ENCODE measurements at places on chromosomes 3 and 15.

DNA sequence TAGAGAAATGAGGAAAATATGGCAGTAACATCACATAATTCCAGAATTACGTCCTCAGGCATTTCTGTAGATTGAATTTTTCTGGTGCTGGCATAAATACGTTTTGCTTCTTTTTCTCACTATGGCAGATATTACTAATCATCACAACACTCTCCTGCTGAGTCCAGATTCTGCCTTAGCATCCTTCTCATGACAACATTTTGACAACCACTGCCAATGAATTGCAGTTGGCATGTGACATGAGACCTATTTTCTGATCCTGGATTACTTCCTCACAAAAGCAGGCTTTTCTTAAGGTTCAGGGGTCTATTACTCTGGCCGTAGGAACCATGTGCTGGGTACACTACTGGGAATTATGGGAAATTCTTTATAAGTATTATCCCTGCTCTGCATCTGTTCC, 22.5 kb upstream of the ARL6 start:
- DNase-seq, result no peak

DNA sequence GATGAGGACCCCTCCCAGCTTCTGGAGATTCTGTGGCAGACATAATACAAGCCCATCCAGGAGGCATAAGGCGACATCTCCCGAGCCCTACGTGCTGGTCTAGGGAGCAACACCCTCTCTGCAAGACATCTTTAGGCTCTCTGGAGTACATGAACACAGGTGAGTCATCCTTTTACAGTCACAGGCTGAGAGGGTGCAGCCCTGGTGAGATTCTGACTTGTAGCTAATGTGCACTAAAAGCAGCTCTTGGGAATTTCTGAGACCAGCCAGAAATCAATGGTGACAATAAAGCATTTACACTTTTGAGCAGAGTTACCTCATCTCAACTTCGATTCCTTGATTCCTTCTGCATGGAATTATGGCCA, 131.1 kb downstream of the XXYLT1 start:
- no peak for DNase-seq

DNA sequence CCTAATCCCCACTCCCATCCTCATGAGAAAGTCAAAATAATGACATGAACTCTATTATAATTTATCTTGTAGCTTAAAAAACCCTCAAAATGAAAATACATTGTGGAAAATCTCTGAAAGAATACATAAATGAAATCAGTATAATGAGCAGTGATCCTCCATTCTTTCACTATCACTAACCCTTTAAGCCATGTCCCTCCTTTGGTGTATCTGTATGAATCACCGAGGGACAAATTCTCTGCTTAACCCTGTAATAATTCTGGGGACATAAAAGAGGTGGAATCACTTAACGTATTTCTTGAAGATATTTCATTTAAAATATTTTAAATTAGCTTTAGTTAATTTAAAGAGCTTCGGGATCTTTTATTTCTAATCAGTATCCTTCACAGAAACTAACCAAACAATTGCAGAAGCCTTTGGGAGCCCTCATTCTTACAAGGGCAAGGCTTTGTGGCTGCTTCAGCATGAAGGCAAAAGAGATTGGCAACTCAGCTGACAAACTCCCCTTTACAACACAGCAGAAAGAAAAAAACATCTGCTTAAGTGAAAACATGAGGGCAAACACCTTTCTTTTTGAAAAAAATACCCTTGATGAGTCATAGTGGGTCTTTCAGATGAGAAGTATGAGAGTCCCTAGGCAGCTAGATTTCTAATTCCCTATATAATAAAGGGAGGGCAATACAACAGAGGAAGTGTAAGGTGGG, 44.0 kb upstream of the ALCAM start:
- no peak for DNase-seq

DNA sequence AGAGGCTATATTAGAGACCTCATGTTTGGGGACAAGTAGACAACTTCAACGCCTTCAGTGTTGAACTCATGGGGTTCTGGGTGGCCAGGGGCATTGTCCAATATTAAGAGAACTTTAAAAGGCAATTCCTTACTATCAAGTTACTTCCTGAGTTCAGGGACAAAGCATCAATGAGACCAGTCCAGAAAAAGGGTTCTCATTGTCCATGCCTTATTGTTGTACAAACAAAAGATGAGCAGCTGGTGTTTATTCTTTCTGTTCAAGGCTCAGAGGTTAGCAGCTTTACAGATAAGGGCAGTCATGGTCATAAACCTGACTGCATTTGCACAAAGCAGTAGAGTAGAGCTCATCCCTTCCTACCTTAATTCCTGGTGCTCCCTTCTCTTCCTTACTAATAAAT, 18.5 kb upstream of the PDHB start:
- no peak for DNase-seq

- no peak for DNase-seq
Observed at GRCh38 chr3:5023777-5024346, 44.6 kb downstream of the BHLHE40 start.

DNA sequence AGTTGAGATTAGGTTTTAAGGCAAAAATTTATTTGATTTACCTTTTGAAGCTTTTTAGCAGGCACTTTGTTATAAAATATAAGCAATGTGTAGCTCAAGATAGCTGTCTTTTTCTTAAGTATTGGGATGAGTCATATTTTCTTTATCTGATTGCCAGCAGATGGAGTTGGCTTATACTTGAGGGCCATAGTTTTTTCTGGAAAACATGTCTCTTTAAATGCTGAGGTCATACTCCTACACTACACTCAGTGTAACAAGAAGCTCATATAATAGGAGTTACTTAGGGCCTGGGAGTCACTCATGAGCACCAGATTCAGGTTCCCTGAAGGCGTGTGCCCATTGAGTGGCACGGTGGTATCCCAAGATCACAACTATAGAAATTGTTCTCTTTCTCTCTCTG, 579.8 kb downstream of the EDEM1 start:
- no peak for DNase-seq

- no peak for DNase-seq
Observed at GRCh38 chr3:15743587-15744009, 54.2 kb downstream of the ANKRD28 start.

DNA sequence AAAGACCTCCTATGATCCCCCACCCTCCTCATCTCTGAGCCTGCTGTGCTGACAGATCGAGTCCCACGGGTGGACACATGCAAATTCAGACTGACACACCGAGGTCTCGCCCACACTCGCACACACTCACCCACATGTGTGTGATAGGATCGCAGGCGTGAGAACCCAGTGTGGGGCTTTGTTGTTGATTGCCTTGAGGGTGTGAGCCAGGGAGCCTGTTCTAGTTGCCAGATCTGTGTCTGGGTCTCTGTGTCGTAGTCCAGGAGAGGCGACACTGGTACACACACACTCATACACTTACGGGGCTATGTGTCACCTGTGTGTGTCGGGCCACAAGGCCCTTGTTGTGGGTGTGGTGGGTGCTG, 2.0 kb downstream of the EPHB3 start:
- no peak for DNase-seq

GRCh38 chr3:61924090-61924735, 362.8 kb downstream of the PTPRG start:
- no peak for DNase-seq

DNA sequence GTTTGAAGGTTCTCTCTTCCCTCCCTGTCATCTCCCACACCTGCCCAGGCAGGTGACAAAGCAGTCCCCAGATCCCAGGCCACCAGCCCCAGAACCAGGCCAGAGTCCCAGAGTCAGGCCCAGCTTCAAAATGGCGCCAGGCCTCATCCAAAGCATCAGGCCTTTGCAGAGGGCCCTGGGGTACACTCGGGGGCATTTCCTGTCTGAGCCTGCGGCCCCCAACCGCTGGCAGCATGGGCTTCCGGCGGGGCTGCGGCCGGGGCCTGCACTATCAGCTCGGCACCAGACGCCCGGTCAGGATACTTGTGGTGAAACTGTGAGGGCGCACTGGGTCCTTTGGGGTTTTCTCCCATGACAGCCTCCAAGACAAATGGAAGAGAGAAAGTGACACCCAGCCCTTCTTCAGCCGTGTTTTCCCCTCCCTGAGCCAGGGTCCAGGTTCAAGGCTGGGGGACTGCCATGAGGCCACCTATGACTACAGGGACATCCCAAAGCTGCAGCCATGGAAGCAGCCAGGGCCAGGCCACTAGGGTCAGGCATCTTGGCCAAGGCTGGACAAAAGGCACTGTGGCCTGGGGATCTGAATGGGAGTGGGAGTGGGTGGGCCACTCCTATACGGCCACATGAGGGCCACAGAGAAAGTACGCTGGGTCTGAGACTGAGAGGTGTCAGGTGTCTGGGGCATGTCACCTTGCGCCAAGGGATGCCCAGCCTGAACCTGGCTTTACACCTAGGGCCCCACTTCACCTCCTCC, 33.9 kb downstream of the RPN1 start:
- no peak for DNase-seq

- DNase-seq, result no peak
Observed at GRCh38 chr3:112339134-112339533, 6.2 kb downstream of the CD200 start.

GRCh38 chr3:146117406-146118285, 43.3 kb downstream of the PLOD2 start:
- DNase-seq, result no peak

- DNase-seq, result peak; percentile 63
Observed at GRCh38 chr15:101641129-101641764, 10.9 kb downstream of the TM2D3 start.

DNA sequence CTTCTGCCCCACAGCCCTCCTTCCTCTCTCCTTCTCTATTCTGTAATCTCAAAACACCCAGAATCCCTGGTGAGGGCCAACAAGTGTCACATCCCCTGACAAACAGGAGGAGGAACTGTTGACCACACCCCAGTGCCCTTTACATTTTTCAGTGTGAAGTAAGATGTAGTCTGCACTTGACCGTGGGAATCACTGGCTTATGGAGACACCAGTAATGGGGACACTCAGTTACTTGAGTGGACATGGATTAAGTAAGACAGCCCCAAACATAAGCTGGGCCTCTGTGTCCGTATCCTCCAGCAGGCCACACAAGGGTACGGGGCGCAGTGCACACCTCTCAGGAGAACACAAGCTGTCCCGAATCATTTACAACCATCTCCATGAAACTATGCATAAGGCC, 28.4 kb upstream of the LIMD1 start:
- no peak for DNase-seq

- DNase-seq, result no peak
Observed at GRCh38 chr3:87855616-87856015, 203.2 kb downstream of the CGGBP1 start.

- no peak for DNase-seq
Observed at GRCh38 chr15:22226034-22226790, 145.9 kb downstream of the OR4M2 start.

- DNase-seq, result peak; percentile 63
Observed at GRCh38 chr15:101006931-101007691, 88.0 kb downstream of the LRRK1 start.

DNA sequence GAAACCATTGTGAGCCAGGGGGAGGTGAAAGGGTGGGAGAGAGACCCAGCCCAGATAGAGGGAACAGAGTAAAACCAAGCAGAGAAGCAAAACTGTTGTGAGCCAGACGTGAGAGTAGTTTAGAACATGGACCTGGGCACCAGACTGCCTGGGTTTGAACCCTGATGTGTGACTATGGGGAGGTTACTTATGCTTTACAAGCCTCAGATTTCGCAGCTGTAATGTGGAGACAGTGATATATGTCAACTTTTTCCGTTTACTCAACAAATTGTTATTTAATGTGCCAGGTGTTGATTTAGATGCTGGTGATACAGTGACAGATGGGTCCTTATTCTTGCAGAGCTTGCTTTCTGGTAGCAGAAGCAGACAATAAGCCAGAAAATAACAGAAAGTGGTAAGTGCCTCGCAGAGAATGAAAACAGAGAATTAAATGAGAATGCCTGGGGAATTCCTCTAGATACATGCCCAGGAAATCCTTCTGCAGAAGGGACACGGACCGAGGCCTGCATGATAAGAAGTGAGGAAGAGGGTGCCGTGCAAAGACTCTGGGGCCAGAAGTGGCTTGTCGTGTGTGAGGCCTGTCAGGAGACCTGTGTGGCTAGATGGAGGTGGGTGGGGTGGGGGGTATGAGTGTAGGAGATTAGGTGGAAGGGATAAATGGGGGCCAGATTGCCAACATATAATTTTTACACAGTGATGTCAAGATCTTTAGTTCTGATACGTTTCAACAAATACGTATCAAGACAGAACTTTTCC, 15.0 kb downstream of the KAT2B start:
- no peak for DNase-seq

DNA sequence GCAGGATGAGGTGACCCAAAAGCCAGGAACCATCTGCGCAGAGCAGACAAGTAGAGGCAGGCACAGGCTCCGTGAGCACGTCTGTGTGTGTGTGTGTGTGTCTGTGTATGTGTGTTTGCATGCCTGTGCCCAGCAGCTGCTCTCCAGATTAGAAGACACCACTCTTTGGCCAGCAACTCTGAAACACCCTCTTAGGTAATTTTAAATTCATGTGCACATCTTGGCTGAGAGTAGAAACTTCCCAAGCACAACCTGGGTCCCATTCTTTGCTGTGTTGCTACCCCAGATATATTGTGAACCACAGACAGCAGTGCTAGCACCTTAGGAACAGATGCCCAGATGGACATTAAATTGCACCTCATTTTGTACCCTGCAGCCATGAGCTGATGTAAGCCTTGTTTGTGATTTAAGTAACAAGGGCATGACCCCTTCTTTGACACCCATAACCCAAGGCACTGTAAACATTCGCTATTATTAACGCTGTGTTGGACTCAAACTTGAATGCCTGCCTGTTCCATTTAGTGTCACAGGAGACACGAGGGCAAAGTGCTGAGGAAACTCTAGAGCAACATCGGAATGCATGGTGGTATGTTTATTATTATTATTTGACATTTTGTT, at the start of gene FILIP1L:
FILIP1L (minus strand) TSS at position 89 of the 618 bp plus-strand sequence.
- no peak for DNase-seq

GRCh38 chr3:12294885-12295580, 6.2 kb downstream of the PPARG start:
- DNase-seq, result no peak

GRCh38 chr3:135158520-135158919, 363.5 kb downstream of the EPHB1 start:
- no peak for DNase-seq

- DNase-seq, result no peak
Observed at GRCh38 chr3:126528800-126529541, 5.0 kb downstream of the CHST13 start.

DNA sequence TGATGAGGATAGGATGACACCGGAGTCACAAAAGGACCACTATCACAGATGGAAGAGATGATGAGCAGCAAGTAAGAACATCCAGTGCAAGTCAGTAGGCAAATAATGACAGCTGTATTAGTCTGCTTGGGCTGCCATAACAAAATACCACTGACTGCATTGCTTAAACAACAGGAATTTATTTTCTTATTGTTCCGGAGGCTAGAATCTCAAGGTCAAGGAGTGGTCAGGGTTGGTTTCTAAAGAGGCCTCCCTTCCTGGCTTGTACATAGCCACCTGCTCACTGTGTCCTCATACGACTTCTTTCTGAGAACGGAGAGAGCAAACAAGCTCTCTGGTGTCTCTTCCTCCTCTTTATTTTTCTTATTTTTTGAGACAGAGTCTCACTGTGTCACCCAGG, 380.7 kb downstream of the PLOD2 start:
- no peak for DNase-seq

- DNase-seq, result no peak
Observed at GRCh38 chr3:149688122-149688757, 30.4 kb upstream of the WWTR1 start.

GRCh38 chr15:27358751-27359434, 387.9 kb downstream of the GABRG3 start:
- DNase-seq, result no peak
